Daoy (cell line): ENCODE measurements at places on chromosomes 7 and 10.

GRCh38 chr7:55080000-55080623 is 61.3 kb downstream of the EGFR start:
- DNase-seq, result no peak

- DNase-seq, result no peak
These were observed 102.3 kb upstream of the BTBD16 start for GRCh38 chr10:122168598-122169394.

DNA sequence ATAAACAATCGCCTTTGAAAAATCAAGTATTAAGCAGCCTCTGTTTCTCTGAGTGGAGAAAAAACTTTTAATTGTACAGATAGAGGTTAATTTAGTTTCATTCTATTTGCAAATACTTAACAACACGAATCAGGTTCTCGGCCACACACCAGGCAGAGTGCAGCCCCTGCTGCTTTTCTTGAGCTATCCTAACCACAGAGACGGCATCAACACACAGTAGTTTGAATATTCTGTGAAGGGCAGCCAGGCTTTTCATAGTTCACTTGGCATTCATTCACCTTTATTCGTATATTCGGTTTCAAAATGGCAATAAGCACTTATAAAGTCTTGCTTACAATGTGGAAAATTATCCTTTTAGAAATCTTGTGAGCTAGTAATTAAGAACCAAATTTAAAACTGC is 5.7 kb downstream of the ADARB2 start:
- no peak for DNase-seq

- DNase-seq, result no peak
These were observed 163.8 kb downstream of the PLXNA4 start for GRCh38 chr7:132412435-132412834.

- DNase-seq, result no peak
These were observed 16.7 kb downstream of the STN1 start for GRCh38 chr10:103901299-103901698.

DNA sequence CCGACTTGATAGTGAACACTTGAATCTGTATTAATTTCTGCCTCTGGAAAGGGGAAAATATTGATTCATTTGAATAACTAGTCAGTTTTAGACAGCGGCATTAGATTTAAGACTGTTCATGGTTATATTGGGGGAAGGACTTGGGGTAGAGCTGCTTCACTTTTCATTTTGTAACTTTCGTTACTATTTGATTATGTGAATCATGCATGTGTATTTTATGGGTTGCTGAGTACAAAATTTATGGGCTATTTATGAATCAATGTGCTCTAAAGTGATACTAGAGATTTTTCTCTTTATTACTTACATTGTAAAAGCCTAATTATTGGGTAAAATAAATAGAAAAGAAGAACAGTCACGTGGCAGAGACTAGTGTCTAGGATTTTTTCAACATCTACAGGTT is 4.9 kb downstream of the GLUD1 start:
- DNase-seq, result no peak

- peak; percentile 85 for DNase-seq
These were observed 133.9 kb downstream of the AUTS2 start for GRCh38 chr7:69732203-69732602.

- DNase-seq, result no peak
These were observed 7.8 kb downstream of the ABLIM1 start for GRCh38 chr10:114650266-114650665.

DNA sequence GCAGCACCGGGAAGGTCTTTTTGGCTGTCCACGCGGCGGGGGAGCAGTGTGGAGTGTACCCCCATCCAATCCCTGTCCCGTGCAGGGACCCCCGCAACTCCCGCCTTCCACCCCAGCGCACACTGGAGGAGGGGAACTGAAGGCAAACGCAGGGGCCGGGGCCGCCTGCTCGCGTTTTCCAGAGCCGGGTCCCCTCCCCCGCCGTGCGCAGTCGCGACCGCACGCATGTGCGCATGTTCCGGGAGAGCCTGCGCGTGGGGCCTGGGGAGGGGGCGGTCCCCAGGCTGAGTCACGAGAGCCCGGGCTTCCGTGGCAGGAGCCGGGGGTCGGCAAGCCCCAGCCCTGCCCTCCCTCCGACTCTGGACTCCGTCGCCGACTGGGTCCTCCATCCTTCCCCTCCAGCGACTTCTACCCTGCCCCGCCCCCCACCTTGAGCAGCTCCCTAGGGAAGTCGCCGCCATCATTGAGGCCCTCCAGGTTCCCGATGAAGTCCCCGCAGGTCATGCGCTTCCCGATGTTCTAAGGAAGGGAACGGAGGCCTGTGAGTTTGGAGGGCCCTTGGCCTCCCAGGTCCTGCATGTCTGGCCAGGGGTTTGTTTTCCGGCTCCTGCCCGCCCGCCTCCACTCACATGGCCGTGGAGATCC is 8.0 kb downstream of the PSD start:
- DNase-seq, result no peak

DNA sequence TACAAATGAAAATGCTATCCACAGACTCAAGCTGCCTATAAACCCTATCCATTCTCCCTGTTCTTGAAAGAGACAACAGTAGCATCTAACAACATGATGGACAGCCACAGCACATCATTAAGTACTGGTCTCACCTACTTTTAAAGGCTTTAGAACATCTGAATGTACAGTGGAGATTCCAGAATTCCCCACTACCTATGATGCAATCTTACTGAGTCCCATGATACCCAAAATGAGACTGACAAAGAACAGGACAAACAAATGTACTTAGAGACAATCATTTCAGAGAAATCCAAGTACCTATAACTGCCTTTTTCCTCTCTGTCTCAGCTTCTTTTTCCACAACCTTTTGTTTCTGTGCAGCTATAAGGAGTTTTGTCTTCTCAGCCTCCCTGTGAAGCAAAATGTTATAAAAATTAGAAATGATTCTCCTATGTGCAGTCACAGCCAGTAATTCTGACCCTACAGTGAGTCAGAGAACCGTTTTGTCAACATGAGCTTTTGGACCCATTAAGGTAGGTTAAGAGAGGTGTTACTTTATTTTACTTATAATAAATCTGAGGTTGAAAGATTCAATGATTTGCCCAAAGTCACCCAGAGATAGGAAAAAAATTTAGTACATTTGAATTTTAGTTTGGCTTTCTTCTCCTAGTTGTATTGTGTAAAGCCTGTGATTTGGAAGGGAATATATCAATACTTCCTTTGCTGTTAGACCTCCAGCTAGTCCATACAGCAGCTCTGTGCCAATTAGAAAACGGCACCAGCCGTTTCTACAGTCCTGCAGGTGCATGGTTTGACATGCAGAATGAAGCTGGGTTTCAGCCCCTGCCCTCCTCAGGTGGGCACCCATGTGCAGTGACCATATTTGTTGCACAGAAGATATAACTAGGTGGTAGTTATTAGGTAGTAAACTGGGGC is 21.9 kb downstream of the ERLIN1 start:
- no peak for DNase-seq
